ENCODE measurements at places on chromosomes 6 and 20.

DNA sequence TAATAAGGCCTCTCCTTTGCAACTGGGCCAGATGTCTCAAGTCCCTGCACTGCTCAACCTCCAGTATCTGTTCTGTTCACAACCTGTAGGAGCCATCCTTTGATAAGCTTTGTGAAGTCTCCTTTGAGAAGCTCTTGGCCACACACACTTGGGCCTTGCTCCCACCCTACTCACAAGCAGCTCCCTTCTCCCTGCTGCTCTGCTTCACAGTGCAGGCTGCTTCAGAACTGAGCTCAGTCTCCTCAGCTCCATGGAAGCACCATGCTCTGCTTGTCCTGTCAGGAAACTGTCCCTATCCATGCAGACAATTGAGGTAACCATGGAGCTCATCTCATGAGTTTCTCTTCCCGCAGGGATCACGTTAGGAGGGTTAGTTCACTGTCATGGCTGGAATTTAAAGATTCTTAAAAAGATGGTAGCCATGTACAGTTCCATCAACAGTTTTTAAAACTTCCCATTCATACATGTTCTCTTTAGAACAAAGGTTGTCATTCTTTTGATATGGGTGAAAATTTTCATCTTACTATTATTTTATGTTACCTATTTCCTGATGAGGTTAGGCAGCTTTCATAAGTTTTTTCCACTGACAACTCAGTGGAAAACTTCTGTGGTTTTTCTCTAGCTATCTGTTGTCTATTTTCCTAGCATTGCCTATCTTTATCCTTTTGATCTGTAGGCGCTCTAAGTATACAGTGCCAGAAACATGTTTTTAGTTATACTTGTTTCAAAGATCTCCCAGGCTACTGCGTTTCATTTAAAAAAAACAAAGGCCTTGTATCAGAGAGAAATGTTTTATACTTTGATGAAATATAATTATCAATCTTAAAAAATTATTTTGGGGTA lies 62.6 kb downstream of the AK9 start:
- DNase-seq: no peak

- no peak for DNase-seq
These were observed 56.7 kb downstream of the CD83 start for GRCh38 chr6:14174226-14174625.

- no peak for DNase-seq
These were observed 146.9 kb upstream of the AHI1 start for GRCh38 chr6:135644394-135644793.

- DNase-seq: no peak
These were observed 45.8 kb downstream of the SAMD5 start for GRCh38 chr6:147554281-147554680.

- DNase-seq: no peak
These were observed 123.3 kb downstream of the ZFAND3 start for GRCh38 chr6:37942606-37943376.

- DNase-seq: no peak
These were observed 40.5 kb downstream of the RNGTT start for GRCh38 chr6:88922775-88923548.

DNA sequence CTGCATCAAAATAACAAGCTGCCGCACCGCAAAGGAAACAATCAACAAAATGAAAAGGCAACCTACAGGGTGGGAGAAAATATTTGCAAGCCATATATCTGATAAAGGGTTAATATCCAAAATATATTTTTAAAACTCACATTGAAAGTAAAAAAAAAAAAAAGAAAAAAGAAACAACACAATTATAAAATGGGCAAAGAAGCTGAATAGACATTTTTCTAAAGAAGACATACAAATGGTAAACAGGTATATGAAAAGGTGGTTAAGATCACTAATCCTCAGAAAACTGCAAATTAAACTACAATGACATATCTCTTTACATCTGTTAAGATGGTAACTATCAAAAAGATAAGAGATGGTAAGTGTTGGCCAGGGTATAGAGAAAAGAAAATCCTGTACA lies 105.4 kb upstream of the LY86 start:
- DNase-seq: no peak

GRCh38 chr20:62831361-62831788 lies 14.5 kb downstream of the COL9A3 start:
- DNase-seq: no peak

DNA sequence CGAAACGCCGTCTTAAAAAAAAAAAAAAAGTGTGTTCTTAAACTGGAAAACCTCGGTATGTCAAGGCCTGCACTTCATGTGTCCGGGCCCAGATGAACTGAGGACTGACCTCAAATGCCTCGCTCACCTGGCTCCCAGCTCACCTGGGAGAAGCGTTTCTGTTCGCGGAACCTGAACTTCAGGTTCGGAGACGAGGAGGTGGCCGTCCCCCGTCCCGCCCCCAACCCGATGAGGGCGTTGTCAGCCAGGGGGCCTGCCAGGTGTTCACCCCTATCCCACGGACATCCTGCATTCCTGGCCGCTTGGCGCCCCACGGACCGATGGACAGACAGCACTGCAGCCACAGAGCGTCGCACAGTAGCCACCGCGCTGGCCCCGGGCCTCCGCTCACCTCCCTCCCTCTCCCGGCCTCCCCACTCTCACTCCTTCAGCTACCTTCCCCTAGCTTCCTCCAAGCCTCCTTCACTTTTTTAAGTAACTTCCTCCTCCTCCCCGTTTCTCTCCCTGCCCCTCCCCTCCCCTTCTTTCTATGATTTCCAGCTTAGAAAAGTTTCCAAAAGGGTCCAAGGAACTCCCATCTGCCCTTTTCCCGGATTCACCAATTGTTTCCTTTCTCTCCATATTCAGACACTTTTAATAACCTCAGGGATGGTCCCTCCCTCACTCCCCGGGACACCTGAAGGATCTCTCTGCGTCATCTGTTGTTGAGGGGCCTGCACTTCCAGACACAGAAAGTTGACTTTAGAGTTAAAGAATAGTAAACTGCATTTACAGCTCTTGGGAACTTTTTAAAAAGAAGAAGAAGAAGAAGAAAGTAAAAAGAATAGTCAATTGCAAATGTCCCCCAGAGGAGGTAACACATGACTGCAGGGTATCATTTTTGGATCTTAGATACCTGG lies 22.7 kb upstream of the MCM3 start:
- no peak for DNase-seq

- no peak for DNase-seq
These were observed 298.1 kb upstream of the TCF21 start for GRCh38 chr6:133590814-133591213.

All from NCI-H524 treated with DMSO at 0.1 percent for 48 hours (cell line).